Right atrium auricular region (tissue), 2 donors: ENCODE measurements at places on chromosomes 3 and 15. TPM values are rescaled to one million over a fixed set of nuclear protein-coding genes. Genes with fewer than 3 reads are reported as not detected.

Gene FOXB1
- total RNA-seq = not detected

DNA sequence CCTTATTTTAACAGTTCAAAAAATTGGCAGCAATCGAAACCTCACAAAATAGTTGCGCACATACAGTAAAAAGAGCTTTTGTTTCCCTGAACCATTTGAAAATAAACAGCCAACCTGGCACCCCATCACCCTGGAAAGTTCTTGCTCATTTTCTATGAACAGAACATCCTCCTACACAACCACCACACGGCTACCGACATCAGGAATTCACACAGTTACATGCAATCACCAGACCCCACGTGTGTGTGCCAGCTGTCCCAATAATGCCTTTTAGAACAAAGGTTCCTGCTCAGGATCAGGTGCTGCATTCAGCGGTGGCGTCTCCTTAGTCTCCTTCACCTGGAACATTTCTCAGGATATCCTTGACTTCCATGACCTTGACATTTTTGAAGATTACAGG is 186.5 kb downstream of the KLF13 start:
- DNase-seq = peak; percentile 11

DNA sequence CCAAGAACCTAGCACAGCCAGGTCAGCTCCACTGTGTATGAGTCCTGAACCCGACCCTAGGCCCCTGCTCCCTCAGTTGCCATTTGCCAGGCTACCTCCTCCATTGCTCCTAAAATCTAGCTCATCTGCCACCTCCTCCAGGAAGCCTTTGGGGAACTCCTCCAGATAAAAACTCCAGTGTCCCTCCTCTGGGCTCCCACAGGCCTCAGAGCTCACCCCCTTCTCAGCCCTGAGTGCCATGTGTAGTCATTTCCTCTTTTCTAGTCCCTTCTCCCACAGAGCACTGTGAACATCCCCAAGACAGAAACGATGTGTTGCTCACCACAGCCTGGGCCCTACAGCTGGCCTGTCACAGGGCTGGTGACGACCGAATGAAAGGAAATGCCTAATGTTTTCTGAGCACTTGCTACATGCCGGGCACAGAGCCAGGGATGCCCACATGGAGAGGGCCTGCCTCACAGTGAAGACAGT is 61.0 kb downstream of the IQSEC1 start:
- peak; percentile 84 for DNase-seq

GRCh38 chr15:77588126-77588525 is 44.6 kb downstream of the LINGO1 start:
- no peak for DNase-seq

Gene CHRNA7
- 1.1 TPM for total RNA-seq

Gene SPTSSB
- total RNA-seq = not detected

DNA sequence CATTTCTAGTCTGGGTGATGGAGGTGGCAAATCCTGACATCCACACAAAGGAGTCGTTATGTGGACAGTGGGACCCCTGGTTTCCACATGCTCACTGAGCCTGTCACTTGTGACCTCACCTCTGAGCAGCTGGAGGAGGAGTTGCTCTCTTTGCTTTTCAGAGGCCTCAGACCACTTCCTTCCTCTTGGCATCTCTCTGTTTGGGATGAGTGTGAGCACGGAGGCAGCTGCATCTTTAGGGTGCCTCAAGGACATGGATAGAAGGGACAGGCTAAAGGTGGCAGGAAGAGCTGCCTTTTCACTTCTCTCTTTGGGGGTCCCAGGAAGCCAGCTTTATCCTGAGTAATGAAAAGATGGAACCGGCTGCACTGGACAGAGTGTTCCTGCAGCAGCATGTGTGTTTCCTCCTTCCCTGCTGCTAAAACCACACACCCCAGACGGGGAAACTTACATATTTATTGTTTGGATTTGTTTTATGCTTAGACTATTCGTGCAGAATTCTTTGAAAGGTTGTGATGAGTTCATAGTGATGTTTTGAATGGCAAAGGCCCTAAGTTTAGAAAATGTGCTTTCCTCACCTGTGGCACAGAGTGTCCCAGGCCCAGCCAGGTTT is 31.8 kb downstream of the GPR171 start:
- no peak for DNase-seq

DNA sequence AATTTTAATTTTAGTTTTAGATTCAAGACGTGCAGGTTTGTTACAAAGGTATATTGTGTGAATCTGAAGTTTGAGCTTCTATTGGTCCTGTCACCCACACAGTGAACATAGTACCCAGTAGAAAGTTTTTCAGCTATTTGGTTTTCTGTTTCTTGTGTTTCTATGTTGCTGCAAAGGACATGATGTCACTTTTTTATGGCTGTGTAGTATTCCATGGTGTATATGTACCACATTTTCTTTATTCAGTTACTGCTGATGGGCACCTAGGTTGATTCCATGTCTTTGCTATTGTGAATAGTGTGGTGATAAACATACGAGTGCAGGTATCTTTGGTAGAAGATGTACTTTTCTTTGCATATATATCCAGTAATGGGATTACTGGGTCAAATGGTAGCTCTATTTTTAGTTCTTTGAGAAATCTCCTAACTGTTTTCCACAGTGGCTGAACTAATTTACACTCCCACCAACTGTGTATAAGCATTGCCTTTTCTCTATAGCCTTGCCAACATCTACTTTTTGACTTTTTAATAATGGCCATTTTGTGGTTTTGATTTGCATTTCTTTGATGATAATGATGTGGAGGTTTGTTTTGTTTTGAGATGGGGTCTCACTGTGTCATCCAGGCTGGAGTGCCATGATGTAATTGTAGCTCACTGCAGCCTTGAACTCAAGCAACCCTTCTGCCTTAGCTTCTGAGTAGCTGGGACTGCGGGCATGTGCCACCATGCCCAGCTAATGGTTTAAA is 43.9 kb downstream of the LIMD1 start:
- no peak for DNase-seq

DNA sequence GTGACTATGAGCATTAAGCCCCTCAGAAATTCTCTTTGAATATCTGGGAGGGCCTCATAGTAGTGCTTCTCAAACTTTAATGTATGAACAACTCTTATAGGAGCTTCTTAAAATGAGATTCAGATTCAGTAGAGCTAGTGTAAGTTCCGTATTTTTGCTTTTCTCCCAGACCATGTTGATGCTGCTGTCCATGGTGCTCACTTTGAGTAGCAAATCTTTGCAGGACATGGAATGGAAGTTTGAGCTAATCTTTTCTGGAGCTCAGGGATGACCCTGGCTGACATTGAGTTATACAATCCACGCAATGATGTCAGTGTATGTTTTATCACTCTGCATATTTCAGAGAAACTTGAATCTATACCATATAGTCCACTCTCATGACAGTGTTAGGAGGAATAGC is 134.2 kb downstream of the OTOL1 start:
- DNase-seq = no peak

Gene RBP2
- not detected for total RNA-seq

Gene MESP2
- total RNA-seq = not detected

Gene CCR9
- total RNA-seq = not detected
